HEK293T (cell line): ENCODE measurements at places on chromosomes 5 and 9.

DNA sequence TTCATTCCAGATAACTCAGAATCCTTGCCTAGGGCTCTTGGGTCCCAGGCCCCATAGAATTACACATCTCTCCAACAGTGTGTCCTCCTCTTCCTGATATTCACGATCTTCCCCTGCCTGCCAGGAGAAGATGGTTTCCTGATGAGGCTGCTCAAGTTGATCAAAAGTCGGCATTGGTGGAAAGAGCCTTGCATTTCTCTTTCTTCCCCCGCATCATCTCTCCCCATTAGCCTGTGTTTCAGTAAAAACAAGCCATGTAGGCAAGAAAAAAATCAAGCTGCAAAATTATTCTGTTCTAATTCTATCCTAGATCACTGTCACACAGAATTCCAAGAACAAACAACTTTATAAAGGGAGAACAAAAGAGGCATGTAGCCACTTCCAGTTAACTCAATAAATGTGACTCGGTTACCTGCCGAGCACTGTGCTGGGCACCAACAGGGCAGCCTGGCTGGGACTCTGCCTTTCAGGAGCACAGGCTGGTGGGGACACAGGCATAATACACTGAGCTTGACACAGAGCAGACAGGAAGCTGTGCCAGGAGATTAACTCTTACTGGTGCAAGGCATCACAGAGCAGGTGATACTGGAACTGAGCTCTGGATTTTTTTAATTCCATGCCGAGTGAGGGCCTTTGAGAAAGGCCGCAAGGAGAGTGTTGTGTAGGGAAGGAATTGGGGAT, 25.6 kb downstream of the TMOD1 start:
- no peak for DNase-seq

DNA sequence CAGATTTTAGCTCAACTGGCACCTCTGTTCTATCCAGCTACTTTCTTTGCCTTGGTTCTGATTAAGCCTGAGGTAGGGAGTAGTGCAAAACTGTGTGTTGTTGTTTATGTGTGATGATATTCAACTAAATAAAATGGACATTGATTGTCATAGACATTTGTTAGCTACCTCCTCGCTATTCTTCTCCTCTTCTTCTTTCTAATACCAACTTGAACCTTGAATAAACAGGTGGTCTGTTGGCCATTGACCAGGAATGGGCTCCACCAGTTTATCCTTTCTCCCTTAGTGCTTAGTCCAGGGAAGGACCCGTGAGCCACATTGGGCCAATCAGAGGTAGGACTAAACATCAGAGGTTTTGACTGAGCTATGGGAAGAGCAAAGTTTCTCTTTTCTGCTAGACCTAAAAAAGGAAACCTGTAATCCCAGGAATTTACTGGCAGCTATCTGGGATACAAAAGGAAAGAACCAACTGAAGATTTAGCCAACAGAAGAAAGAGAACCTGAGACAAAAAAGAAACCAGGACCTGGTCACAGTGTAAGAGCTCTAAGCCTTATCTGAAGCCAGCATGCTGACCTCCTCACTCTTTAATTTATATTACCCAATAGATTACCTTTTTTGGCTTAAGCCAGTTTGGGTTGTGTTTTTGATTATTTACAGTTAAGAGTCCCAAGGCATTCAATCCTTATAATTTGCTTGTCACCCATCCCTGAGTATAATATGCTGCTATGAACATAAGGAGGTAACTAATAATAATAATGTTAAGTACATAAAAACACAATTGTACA, 5.3 kb upstream of the RNF145 start:
- no peak for DNase-seq

GRCh38 chr9:114059047-114059803, 18.9 kb downstream of the AMBP start:
- DNase-seq = no peak

DNA sequence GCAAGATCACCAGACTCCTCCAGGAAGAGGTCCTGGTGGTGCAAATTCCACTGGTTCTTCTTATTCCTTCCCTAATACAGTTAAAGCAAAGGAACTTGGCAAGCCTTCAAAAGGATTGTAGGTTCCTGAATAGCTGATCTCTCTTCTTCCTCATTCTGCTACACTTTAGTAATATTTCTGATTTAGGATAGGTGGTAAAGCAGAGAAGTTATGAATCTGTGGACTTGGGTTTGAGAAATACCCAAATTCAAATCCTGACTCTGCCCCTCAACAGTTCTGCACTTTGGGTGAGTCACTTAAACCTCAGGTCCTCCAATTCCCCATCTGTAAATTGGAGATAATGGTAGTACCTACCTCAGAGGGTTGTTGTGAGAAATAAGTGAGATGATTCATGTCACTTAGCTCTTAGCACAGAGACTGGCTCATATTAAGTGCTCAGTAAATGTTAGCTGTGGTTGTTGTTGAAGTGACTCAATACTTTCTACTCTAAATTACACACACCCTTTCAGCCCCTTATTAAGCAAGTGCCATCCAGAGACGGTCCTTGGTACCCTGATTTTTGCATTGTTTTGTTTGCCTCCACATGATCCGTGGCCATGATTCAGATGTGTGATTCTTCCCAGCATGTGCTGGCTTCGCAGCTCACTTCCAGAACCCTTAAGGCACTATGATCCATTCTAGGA, 5.2 kb downstream of the SH3RF2 start:
- DNase-seq = no peak

DNA sequence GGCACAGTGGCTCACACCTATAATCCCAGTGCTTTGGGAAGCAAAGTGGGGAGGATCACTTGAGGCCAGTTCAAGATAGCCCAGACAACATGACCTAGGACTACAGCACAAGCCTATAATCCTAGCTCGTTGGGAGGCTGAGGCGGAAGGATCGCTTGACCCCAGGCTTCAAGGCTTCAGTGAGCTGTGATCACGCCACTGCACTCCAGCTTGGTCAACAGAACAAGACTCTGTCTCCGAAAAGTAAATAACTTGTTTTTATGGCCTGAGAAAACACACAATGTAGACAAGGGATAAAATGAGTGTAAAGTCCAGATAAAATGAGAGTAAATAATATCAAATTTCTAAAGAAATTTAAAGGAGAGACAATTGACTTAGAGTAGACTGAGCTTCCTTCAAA, 26.3 kb downstream of the SHLD3 start:
- DNase-seq = no peak

GRCh38 chr9:132002643-132003318, 76.9 kb downstream of the MED27 start:
- no peak for DNase-seq

DNA sequence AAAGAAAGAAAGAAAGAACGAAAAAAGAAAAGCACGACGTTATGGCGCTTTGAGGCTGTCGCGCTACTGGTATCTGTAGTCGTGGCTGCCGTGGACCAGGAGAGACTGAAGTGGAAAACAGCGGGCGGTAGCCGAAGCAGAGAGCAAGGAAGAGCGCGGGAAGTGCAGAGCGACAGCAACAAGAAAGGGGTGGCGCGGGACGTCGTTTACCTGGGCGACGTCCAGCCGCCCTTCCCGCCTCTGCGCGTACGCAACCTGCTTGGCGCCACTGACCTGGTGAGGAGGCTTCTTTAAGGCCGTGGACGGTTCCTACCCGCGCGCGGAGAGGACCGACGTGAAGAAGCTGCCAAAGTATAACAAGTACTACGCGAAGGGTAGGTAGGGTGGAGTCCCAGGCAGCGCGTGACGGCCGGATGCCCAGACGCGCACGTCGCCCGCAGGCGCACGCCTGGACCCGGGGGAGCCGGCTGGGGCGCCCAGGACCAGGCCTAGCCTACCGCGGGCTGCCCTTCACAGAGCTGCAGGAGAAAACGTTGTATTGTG, 15.4 kb downstream of the CCL28 start:
- no peak for DNase-seq

GRCh38 chr5:158658446-158659230, 441.1 kb downstream of the EBF1 start:
- no peak for DNase-seq

GRCh38 chr9:98022447-98022846, 34.1 kb upstream of the NANS start:
- DNase-seq = no peak

GRCh38 chr9:4027606-4028005, 272.3 kb downstream of the GLIS3 start:
- no peak for DNase-seq

DNA sequence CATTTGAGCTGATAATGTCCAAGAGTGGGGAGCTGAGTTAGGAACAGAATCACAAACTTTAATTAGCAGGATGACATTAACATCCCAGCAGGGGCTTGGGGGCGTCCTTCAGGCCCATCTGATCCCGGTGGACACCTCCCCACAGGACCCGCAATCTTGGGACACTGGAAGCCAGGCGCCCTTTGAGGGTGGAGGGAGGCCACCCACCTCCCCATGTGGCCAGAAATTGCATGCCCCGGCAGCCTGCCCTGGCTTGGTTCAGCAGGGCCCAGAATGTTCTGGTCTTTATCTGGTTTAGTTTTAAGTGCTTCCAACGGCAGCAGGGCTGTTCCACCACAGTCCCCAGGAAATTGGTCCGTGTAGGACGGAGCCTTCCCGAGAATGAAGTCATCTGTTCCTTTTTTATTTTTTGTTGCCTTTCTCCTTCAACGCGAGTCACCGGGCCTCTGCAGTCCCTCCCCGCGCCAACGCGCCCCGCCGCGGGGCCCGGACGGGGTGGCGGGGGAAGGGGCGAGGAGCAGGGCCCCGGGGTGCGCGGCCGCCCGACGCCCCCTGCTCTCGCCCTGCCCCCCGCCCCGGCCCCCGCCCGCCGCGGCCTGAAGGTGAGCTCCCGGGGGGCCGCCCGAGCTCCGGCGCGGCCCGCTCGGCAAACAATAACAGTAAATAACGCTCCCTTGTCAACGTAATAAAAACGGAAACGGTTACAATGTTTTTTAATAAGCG, 207.9 kb downstream of the C9orf50 start:
- peak; percentile 39 for DNase-seq

GRCh38 chr9:77751341-77752091, 103.4 kb upstream of the GNA14 start:
- DNase-seq = peak; percentile 49

GRCh38 chr5:66982056-66982387, 214.6 kb downstream of the CD180 start:
- no peak for DNase-seq

GRCh38 chr5:1292846-1293415, 1.9 kb downstream of the TERT start:
- DNase-seq = no peak

- peak; percentile 47 for DNase-seq
Measured at GRCh38 chr5:90434116-90434714, 24.7 kb upstream of the CETN3 start.

- DNase-seq = no peak
Measured at GRCh38 chr9:126164796-126165525, 161.7 kb upstream of the MVB12B start.

- peak; percentile 45 for DNase-seq
Measured at GRCh38 chr9:87667164-87667738, 58.7 kb upstream of the CTSL start.

DNA sequence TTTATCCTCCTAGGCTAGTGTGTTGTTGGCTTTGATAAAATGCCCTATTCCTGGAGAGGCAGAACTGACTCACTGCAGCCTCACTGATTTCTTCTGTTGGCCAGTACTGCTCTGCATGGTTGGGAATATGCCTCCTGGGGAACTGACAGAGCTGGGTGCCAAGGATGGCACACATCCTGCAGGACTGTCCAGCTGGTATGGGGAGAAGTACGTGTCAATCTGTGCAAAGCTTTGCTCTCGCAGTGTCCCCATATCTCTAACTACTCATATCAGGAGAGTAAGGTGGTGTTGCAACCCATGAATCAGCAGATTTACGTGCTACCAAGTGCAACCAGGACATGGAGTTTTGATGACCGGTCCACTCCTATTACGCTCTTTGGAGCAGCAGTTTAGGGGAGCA, 74.7 kb downstream of the TEK start:
- no peak for DNase-seq

DNA sequence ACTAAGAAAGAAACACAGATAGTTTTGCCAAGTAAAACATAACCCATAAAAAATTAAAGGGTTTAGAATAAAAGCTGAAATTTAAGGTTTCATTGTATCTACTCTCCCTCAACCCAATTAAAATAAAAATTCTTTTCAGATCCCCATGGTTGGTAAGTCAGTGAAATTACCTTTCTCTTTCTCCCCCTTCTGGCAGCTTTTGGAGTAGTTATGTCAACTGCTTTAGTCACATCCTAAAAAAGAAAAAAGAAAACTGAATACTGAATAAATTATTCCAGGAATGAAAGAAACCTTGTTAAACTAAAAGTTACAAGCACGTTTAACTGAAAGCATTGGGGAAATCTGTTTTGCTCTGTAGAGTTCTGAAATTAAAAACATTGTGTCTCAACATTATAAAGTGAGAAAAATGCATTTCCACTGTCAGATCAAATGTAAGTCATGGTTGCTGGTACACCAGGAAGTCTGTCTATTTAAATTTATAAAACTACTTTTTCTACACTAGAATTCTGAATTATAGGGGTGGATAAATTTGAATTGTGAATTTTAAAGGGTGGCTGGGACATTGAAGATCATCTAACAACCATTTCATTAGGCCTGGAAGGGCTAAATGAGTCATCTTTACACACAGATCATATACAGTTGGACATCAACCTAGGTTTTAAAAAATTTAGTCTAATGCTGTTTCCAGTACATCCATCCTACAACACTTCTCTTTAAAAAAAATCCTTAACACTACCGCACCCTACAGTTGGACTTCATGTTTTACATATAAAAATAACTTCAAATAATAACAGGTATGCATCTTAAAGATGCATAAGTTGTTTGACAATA, 24.7 kb downstream of the PSIP1 start:
- DNase-seq = no peak

DNA sequence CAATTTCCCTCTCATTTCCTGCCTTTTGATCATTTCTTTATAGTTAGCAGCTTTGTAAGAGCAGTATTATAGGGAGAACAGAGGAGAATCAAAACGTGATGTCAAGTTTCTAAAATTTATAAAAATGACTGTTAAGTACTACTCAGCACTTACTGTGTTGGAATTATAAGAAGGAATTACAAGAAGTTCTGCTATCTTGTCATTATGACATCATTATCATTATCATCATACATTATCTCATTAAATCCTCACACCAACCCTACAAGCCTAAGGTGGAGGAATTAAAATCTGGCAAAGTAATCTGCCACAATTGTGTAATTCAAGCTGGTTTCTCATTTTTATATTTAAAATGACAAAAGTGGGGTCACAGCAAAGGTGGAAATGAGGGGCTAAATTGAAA, 316.2 kb upstream of the CD180 start:
- no peak for DNase-seq

DNA sequence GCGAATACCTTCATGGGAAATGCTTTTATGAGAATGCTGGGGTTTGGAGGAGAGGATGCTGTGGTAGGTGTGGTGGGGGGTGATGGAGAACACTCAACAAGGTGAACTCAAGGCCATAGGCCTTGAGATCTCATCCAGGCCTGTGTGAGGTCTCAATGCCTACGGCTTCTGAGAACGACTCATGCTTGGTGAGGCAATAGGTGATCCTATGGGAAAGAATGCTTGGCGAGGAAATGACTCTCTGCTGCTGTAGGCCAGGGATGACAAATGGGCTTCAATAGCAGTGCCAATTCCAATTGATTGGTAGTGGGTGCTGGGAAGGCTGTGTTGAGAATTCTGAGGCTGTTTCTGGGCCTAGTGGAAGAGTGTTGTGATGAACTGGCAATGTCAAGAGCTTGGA, 280.2 kb upstream of the CLINT1 start:
- no peak for DNase-seq

- DNase-seq = no peak
Measured at GRCh38 chr5:172160506-172160905, 27.5 kb downstream of the STK10 start.

GRCh38 chr5:27392716-27393115, 354.3 kb upstream of the CDH9 start:
- DNase-seq = no peak
